ENCODE measurements at places on chromosomes 5 and 9.

GRCh38 chr5:17734011-17734410 is 99.8 kb downstream of the TAF11L14 start:
- no peak for DNase-seq

DNA sequence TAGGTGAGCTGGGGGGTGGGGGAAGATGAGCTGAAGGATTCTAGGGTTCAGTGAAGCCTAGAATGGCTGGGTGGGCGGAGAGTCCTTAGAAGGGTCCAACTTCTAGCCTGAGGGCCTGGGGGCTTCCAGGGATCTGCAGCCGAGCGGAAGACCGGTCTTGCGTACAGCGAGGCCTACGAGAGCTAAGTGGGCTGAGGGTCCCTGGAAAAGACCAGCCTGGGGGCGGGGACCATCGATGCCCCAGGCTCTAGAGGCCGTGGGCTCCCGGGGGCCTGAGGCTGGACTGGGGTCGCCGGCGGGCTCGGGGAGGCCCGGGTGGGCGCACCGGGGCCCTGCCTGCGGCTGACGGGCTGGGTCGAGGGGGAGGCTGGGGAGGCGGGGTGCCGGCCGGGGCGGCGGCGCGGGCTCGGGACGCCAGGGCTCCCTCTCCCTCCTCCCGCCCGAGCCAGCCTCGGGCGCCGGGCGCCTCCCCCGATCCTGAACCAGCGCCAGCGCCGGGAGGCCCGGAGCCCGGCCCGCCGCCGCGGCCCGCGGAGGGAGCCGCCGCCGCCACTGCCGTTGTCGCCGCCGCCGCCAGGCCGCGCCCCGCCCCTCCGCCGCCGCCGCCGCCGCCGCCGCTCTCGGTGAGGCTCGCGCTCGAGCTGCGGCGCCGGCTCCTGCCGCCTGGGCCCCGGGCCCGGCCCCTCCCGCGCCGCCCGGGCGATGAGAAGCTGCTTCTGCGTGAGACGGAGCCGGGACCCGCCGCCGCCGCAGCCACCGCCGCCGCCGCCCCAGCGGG is at the start of gene MVB12B:
TSS of gene MVB12B (plus strand) at position 602 of the 778 bp plus-strand sequence. CDS start at position 703, 101 bp downstream.
- DNase-seq, result no peak

DNA sequence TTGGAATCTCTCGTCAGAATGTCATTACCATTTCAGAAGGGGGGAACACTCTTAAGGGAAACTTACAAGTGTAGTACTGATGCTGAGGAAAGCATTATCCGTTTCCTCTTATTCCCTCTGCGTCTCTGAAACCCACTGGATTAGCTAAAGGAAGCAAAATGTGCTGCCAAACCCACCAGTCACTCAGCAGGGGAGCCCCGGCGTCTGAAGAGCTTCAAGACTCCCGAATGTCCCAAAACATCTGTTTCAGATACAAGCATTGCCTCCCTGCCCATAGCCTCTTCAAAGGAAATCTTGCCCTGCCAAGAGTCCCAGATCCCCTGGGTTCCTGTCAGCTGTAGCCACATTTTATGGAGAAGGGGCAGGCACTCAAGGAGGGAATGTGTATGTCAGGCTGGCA is 1.0 kb upstream of the HCN1 start:
- no peak for DNase-seq

GRCh38 chr9:128504485-128505413 is at the start of gene GLE1:
Gene GLE1, plus strand, starts transcription at chr9:128504719. Its CDS starts 87 bp downstream, at chr9:128504806.
- DNase-seq, result peak; percentile 94

DNA sequence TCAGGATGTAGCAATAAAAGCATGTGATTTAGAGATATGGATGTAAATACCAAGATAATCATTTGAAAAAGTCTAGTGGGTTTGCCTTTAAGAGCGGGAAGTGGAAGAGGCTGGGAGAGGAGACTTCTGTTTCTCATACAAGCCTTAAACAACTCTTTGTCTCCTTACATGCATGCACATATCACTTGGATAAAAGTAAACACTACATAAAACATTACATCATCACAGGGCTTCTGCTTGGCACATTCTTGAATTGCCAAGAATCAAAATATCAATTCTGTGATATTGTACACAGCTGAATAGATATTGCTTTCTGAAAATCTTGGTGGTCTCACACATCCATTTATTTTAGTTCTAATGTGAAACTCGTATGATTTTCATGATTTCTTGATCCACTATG is 57.6 kb downstream of the FOXD1 start:
- DNase-seq, result no peak

DNA sequence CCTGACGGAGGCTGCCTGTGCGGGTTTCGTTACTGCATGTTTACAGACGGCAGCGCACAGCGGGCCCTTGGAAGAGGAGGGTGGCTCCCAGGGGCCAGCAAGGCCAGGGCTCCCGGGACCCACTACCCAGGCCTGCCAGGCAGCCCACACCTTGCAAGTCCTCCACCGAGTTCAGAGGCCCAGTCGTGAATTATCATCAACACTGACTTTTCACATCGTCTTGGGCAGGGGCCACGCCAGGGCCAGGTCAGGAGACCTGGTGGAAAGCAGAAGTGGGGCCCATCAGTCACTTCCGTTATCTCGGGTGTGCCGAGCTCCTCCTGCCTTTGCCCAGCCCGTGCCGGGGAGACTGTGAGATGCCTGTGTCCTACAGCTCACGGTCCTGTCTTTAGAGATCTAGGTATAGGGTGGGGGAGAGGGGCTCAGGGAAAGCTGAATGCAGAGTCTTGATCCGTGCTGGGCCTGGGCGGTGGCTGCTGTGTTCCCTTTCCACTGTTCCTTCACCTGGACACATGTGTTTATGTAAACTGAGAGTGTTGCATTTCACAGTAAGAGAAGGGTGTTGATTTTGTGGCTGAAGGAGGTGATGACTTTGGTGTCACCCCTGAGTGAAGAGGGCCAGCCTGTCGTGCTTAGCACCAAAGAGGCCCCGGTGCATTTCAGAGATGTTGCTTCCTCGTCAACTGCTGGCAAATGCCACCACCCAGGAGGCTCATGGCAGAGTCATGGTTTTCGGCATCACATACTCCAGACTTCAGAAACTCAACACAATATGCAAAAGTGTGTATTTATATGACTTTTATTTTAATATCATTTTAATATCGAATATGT is 175.2 kb downstream of the GAPVD1 start:
- no peak for DNase-seq

GRCh38 chr5:63554191-63554590 is 408.1 kb downstream of the HTR1A start:
- DNase-seq, result no peak

DNA sequence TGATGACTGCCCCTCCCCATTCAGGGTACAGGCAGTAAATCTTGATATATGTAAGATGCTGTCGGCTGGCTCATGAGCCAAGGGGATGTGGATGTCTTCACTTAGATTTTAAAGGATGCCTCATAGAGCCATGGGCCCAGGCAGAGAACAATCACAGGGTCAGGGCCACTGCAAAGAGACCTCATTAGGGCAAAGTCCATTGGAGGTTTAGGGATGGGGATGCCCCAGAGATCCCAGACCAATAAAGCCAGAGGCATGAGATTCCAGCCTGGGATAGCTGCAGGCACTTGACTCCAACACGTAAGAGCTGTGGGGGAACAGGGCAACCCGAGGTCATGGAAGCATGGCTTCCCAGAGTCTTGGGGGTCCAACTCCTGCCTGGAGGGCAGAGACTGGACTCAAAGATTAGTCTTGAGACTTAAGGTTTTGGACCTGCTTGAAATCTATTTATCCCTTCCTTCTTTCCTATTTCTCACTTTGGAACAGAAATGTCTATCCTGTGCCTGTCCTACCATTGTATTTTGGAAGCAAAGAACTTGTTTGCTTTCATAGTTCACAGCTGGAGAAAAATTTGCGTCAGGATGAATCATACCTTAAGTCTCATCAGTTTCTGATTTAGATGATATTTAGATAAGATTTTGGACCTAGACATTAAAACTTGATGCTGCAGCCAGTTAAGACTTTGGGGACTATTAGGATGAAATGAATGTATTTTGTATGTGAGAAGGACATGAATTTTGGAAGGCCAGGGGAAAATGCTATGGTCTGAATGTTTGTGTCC is 101.3 kb upstream of the ADRA1B start:
- DNase-seq, result no peak

- no peak for DNase-seq
Measured at GRCh38 chr9:8730618-8731017, 931.0 kb upstream of the DMAC1 start.

DNA sequence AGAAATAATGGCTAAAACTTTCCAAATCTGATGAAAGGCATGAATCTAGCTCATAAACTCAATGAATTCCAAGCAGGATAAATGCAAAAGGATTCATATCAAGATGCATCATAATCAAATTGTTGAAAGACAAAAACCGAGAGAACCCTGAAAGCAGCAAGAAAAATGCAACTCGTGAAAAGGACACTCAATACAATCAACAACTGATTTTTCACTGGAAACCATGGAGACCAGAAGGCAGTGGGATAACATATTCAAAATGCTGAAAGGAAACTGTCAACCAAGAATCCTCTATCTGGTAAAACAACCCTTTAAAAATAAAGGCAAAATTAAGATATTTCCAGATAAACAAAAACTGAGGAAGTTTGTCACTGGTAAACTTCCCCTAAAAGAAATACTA is 9.5 kb downstream of the FBXL17 start:
- no peak for DNase-seq

DNA sequence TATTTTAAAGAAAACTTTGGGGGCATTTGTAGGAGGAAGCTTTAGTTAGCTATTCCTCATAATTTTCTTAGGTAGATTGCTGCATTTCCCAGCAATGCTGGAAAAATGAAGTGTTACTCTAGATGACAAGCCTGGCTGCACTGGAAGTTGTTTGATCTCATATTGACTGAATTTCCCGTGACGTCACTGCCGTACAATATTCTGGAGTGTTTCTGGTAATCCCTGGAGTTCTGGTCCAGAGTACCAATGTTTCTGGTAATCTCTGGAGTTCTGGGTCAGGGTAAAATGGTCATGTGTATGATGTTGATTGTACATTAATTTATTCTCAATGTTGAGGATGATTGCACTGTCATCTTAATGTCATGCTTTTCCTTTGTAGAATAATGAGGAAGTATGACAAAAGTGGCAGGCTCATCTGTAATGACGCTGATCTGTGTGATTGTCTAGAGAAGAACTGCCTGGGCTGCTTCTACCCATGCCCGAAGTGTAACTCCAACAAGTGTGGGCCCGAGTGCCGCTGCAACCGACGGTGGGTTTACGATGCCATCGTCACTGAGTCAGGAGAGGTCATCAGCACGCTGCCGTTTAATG is 26.2 kb downstream of the ARL14EPL start:
- no peak for DNase-seq

DNA sequence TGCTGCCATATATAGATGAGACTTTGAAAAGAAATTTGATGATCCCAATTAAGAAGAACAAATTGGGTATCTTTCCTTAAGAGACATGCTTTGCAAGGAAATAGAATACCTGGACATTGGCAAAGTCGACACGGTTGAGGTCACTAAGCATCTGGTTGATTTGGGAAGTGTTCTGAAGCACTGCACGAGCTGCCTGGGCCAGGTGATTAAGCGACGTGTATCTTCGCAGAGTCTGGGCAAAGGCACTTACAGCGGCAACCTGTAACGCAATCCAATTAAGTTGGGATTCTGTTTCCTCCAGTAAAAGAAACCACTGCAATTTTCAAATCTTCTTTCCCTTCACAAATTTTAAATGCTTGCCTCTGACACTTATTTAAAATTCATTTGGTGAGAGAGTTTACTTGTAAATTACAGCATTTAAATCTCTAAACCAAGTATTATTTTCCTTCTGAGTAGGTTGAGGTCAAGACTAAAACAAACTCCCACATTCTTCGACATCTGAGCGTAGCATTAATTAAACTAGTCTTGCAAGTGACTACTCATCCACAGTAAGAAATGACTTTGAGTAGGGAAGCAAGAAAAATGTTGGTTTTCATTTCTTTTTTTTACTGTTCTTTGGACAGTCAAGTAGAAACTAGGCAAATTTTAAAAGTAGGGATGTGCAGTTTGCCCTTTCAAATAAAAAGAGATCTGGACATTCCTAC is 262.8 kb downstream of the RFX3 start:
- no peak for DNase-seq

DNA sequence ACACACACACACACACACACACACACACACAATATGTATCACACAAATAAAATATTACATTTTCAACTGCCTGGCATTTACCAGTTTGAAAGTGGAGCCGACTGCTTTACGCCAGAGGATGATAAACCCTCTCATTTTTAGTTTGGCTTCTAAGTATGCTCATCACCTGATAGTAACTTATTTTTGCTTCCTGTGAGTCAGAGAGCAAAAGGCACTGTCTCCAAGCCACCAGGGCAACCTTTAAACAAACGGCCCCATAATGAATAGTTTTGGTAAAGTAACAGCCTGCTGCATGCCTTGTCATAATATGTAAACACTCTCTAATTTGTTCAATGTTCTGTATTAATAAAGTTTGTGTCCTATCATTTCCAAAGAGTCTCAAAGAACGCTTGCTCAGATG is 26.9 kb downstream of the KLF4 start:
- no peak for DNase-seq

- DNase-seq, result no peak
Measured at GRCh38 chr9:87740209-87740608, 14.3 kb downstream of the CTSL start.

GRCh38 chr5:154767576-154767975 is 12.4 kb downstream of the LARP1 start:
- no peak for DNase-seq

GRCh38 chr5:15993919-15994318 is 185.7 kb downstream of the MARCHF11 start:
- DNase-seq, result no peak

- no peak for DNase-seq
Measured at GRCh38 chr9:130610862-130611707, 31.7 kb downstream of the FUBP3 start.

- DNase-seq, result no peak
Measured at GRCh38 chr9:27787891-27788290, 214.6 kb upstream of the C9orf72 start.

- DNase-seq, result no peak
Measured at GRCh38 chr9:73023025-73023541, 70.2 kb upstream of the ALDH1A1 start.

DNA sequence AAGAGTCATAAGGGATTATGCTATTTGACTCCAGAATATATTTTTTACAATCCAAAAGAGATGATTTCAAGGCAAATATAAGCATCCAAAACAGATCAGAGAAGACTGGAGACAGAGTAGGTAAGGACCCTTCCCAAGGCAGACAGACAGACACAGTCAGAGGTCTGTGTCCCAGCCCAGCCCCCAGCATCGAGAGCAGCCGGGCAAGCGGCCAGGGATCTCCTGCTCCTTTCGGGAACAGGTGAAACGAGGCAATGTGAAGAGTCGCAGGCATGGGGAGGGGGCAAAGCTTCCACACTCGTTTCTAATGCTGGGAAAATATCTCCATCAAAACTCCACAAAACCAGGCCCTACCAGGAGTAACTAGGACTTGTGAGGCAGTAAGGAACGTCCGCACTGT is 5.8 kb downstream of the PAEP start:
- no peak for DNase-seq

- DNase-seq, result no peak
Measured at GRCh38 chr5:79505138-79505537, 8.8 kb downstream of the HOMER1 start.

GRCh38 chr5:178490935-178491652 is 99.1 kb downstream of the COL23A1 start:
- no peak for DNase-seq

GRCh38 chr5:154770111-154770510 is 14.9 kb downstream of the LARP1 start:
- no peak for DNase-seq
